Myometrial cell (primary cell): ENCODE measurements at places on chromosomes 5 and 9. TPM values are rescaled to one million over a fixed set of nuclear protein-coding genes. Genes with fewer than 3 reads are reported as not detected.

DMRT1 gene
- 0.58 TPM in 1 of 2 replicates, not detected in the other for total RNA-seq

STPG3 gene
- not detected in 2 replicates for total RNA-seq

RNF183 gene
- not detected in 2 replicates for total RNA-seq

THBS4 gene
- 0.18 TPM in 1 of 2 replicates, not detected in the other for total RNA-seq

AIF1L gene
- not detected in 2 replicates for total RNA-seq

GABRA1 gene
- total RNA-seq = not detected in 2 replicates

ZNF169 gene
- total RNA-seq = 1.9 and 3.2 TPM in 2 replicates

SLC34A3 gene
- not detected in 2 replicates for total RNA-seq

SLC46A2 gene
- total RNA-seq = not detected in 2 replicates

RGS7BP gene
- total RNA-seq = not detected in 2 replicates

PRRX2 gene
- 1.4 TPM in 1 of 2 replicates, not detected in the other for total RNA-seq

NRARP gene
- 0.18 TPM in 1 of 2 replicates, not detected in the other for total RNA-seq

NIPAL4 gene
- total RNA-seq = under 0.01 TPM in 1 of 2 replicates, not detected in the other

RNF180 gene
- under 0.01 and 0.35 TPM in 2 replicates for total RNA-seq

TMEM252 gene
- total RNA-seq = not detected in 2 replicates
